ENCODE measurements at places on chromosomes 4 and X.
A peak's percentile ranks its signal among the peaks of the same experiment; 100 is the strongest.

GRCh38 chr4:13701937-13702446 lies 74.5 kb upstream of the BOD1L1 start:
- no peak for DNase-seq

DNA sequence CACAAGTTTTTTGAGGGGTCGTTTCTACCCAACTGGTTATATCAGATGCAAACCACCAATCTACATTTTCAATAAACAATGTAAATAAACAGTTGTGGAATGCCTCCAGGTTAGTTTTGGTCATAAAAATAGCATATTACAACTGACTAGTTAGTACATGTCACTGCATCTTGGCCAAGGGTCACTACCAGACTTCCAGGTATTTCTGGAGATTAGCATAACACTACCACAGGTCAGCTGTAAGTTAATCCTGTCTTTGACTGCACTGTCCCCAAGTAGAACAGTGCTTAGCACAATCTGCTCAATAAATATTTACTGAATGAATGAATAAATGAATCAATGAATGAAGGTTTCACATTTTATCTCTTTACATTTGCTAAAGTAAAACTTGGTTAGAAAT lies 64.4 kb downstream of the TBC1D19 start:
- DNase-seq, result no peak

DNA sequence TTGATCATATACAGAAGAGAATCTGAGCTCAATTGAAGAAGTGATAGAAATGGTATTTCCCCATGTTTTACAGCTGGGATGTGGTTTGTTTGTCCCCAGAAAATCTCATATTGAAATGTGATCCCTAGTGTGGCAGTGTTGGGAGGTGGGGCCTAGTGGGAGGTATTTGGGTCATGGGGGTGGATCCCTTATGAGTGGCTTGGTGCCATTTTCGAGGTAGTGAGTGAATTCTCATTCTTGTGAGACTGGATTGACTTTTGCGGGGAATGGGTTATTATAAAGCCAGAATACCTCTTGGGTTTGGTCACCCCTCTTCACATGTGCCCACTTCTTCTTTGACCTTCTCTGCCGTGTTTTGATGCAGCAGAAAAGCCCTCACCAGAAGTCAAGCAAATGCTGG lies 29.6 kb upstream of the PAGE1 start:
- DNase-seq, result no peak

- no peak for DNase-seq
These were observed 1.3 kb downstream of the NEXMIF start for GRCh38 chrX:74923942-74924448.

DNA sequence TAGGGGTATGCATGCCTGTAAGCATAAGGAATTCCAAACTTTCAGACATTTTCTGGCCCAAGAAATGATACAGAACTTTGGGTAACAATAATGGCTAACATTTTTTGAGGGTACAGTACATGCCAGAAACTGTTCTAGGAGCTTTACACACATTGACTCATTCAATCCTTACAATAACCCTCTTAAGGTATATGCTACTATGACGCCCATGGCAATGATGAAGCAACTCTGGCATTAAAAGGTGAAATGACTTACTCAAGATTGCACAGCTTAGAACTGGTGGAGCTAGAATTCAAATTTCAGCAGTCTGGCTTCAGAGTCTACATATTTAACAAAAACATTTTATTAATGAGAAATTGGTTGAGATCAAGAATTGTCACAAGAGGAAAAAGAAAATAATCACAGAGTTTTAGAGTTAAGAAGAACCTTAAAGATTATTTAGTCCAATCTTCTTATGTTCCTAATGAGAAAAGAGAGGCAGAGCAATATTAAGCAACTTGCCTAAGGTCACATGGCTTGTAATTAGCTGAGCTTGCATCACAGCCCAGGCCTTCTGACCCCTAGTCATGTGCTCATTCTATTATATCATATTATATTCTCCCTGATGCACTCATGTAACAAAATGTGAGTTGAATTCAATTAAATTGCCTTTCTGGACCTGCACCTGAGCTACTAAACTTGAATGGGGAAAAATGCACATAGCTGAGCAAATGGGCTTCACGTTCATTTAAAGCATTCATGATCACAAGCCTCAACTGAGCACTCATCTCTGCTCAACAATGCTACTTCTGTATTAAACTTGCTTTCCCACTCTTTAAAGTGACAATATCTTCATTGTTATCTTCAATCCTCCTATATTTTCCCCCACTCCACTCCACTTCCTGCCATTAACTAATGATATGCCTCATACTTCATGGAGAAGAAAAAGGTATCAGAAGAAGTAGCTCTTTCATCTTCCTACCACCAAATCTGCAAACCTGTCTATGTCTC lies 73.2 kb downstream of the ENOX2 start:
- DNase-seq, result no peak

- no peak for DNase-seq
These were observed 227.2 kb upstream of the MBNL3 start for GRCh38 chrX:132716006-132716405.

- DNase-seq, result no peak
These were observed 71.0 kb downstream of the SNCA start for GRCh38 chr4:89765966-89766365.

- DNase-seq, result no peak
These were observed 10.6 kb upstream of the SLC2A9 start for GRCh38 chr4:10031668-10032590.

DNA sequence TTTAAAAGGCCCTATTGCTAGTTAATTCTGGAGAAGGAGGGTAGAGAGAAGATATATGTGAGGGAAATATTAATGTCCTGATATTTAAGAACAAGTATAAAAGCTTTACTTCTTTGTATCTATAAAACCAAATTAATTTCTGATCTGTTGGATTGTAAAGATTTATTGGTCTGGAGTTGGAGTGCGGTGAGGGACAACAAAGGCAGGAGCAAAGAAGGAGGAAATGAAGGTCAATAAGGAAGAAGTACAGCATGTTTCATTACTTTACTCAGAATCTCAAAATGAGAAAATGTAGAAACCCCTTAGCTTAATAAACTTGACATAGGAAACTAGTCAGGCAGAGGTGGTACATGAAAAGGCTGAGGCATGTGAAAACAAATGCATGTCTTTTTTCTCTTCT lies 192.9 kb downstream of the PALLD start:
- DNase-seq, result no peak

DNA sequence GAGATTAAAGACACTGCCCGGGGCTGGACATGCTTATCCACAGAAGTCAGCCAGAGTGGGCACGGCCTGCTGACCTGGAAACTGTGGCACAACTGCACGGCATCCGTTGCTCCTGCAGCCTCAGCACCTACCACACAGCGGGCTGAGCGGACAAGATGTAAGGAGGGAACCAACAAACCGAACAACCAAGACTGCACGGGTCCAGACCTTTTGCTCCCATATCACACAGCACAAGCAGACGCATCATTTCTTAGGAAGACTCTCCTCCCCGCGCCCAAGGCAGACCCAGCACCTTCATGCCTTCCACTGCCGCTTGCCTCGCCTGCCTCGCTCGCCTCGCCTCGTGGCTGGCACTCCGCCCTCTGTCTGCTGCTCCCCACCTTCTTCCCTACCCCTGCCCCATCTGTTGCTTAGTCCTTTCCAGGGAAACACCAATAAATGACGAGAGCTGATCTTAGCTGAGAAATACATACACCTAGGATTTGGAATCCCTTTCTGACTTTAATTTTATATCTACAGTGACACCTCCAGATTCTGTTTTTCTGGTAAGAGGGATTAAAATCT lies 79.0 kb downstream of the AFAP1 start:
- DNase-seq, result no peak

DNA sequence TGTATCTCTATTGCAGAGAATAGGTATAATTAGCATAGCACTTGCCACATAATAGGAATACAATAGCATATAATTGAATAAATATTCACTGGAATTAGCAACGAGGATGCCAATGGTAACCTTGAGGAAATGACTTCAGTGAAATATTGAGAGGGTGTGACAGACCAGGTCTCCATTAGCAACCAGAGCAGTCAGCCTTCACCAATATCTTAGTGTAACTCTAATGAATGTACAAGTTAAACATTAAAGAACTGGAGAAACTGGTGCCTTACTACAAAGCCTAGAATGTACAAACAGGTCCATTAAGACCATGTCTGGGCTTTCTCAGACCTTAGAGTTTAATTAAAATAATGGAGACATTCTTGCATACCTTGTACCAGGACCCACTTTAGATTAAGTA lies 143.0 kb downstream of the MAGEB17 start:
- no peak for DNase-seq

- DNase-seq, result no peak
These were observed 3.4 kb upstream of the SEC24D start for GRCh38 chr4:118839221-118839927.

GRCh38 chrX:75228854-75229253 lies 45.0 kb upstream of the UPRT start:
- no peak for DNase-seq

DNA sequence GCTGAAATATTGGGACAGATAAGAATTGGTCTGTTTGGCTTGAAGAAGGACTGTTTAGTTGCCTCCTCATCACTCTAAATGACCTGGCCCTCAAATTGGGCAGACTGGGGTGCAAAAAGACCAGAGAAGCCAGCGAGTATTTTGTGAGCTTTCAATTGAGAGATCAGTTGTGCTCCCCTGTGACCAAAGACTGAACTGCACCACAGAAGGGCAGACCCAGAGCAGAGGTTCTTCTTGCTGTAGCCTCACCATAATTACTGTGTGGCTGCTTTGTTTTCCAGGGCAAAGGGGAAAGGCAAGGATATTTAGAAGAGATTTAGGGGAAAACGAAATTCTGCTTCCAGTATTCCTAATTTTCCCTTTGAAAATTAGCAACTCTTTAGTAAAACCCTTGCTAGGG lies 104.0 kb upstream of the MBNL3 start:
- peak; percentile 80 for DNase-seq

DNA sequence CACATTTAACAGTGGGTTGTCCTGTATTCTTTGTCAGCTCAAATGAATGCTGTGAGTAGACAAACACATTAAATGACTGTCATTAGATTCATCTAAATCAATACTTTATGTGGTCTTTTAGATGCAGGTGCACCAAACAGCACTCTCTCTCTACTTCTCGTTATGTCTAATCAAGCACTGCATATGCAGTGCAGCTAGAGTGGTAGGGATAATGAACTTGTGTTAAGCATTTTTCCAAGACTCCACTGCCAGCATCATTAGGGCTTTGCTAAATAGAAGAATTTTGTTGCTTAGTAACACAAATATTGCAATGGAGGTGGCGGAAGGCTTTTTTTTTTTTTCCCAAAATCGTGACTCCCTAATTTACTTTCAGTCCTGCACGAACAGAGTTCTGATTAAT lies 447.0 kb upstream of the GALNT7 start:
- DNase-seq, result no peak

DNA sequence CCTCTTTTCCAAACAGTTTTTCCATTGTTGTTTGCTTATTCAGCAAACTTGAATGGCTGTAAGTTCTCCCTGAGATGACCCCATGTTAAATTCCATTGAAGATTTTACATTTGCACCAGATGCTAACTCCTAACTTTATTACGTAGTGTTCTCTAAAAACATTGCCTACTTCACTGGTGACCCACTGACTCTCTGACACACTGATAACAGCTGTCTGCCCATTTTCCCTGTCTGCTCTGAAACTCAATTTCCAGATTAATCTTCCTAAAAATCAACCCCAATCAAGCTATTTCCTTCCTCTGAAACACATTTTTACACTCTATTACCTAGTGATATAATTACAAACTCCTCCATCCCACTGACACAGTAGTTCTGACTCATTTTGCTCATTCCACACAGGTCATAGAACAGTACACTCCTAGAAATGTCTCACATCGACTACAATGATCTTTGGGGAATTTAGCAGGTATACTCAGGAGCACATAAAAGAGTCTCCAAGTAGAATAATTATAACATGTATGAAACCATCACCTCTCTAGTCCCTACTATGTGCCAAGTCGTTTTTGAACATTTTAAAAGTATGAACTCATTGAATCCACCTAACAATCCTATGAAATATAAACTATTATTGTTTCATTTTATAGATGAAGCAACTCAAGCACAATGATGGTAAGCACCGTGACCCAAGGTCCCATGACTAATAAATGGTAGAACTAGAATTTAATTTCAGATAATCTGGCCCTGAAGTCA lies 210.9 kb downstream of the SLIT2 start:
- no peak for DNase-seq

- DNase-seq, result no peak
These were observed 8.1 kb downstream of the RIPPLY1 start for GRCh38 chrX:106894978-106895452.

DNA sequence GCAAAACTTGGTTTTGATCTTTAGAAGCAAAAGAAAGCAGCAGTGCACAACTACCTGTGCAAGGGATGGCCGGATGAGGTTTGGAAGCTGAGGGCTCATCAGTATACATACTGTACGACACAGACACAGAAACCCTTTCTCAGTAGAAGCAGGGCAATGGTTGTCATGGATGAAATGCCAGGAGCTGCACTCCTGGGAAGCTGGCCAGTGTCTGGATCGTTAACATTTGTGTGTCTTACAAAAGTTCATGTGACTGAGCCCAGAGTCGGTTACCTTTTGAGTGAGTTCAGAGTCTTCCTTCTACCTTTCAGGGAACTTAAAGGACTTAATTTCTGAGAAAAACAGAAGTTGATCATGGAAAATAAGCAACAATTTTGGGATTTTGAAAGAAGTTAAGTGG lies 230.3 kb downstream of the APBB2 start:
- no peak for DNase-seq

GRCh38 chrX:155967653-155968325 lies 29.7 kb upstream of the IL9R start:
- DNase-seq, result no peak

DNA sequence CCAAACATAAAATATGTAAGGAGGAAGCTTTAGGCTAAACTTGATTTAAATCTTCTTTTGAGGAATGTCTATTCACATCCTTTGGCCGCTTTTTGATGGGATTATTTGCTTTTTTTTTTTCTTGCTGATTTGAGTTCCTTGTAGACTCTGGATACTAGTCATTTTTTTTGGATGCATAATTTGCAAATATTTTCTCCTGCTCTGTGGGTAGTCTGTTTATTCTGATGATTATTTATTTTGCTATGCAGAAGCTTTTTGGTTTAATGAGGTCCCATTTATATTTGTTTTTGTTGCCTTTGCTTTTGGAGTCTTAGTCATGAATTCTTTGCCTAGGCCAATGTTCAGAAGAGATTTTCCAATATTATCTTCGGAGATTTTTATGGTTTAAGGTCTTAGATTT lies 144.9 kb downstream of the MAGEC2 start:
- DNase-seq, result no peak

- no peak for DNase-seq
These were observed 319.7 kb downstream of the PCDH18 start for GRCh38 chr4:137212601-137213000.

GRCh38 chrX:30865015-30865414 lies 24.0 kb downstream of the TAB3 start:
- no peak for DNase-seq

DNA sequence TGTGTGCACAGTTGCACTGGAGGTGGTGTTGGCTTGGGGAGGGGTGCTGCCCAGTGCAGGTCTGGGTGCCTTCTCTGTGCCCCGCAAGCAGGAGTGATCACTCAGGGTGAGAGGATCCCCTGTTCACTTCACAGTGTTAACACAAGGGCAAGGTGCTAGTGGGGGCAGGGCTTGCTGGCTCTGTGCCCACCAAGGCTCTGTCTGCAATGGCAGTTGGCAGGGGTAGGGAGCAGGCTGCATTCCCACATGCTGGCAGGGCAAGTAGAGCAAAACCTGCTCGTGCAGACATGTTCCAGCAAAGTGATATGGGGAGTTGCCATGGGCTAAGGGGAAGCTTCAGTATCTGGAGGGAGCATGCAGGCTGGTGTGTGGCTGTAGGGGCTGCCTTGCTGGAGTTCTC lies 428.0 kb downstream of the ZNF674 start:
- no peak for DNase-seq

GRCh38 chr4:166499820-166500219 lies 626.8 kb downstream of the TLL1 start:
- DNase-seq, result no peak

All from NCI-H187 treated with DMSO at 0.1 percent for 48 hours (cell line).